ENCODE measurements at places on chromosomes 6 and 20.
A peak's percentile ranks its signal among the peaks of the same experiment; 100 is the strongest.

GRCh38 chr6:135137826-135138225, 43.3 kb upstream of the MYB start:
- no peak for DNase-seq

- DNase-seq, result no peak
Measured at GRCh38 chr6:35640017-35640664, 48.6 kb downstream of the FKBP5 start.

GRCh38 chr6:100353276-100354015, 111.3 kb downstream of the SIM1 start:
- DNase-seq, result peak; percentile 91

DNA sequence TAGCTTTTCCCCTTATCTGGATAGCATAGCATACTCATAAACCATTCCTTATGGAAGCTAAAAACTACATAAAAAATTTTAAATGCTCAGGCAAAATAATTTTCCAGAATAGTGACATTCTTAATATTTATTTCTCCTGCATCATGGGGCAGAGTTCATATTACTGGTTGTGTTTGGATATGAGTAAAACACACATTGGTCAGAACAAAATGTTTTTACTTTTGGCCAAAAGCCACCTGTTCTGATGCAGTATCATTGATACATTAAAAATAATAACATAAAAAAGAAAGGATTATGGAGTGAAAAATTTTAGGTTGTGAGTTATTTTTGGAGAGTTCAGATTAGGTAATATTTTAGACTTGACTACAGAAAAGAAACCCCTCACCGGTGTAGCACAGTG, 33.6 kb downstream of the TRAM2 start:
- no peak for DNase-seq
